ENCODE measurements at places on chromosomes 12 and 14.

DNA sequence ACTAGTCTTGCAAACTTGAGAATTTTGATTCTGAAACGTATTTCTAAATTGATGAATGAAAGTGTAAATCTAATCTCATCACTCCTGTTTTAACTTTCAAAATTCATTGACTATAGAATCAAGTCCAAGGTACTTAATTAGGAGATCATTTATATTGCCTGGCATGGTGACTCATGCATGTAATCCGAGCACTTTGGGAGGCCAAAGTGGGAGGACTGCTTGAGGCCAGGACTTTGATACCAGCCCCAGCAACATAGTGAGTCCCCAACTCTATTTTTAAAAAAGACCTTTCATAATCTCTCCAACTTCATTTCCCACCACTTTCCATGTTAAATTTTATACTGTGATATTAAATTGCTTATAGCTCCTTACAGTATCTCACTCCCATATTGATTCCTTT, 3.0 kb upstream of the MIPOL1 start:
- no peak for DNase-seq

DNA sequence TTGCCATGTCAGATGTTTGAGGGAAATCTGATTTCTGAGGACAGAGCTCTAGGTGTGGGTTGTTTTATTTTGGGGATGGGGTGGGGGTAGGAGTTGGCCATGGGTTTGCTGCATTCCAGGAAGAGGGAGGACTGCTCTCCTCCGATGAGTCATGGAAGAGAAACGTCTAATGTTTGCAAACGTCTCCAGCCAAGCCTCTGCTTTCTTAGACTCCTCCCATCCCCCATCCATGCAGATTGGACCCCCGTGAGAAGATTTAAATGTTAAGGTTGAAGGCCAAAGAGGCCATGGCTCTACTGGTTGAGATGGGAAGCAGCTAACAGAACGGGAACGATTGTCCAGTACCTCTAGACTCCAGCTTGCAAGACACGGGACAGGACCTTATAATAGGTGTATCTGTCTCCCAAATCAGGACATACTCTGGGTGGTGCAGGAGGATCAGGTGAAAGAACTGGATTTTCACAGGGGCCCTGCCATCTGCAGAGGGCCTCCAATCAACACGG, 11.4 kb upstream of the ATP2A2 start:
- DNase-seq: no peak

- no peak for DNase-seq
Observed at GRCh38 chr14:58884442-58884841, 246.7 kb downstream of the DACT1 start.

DNA sequence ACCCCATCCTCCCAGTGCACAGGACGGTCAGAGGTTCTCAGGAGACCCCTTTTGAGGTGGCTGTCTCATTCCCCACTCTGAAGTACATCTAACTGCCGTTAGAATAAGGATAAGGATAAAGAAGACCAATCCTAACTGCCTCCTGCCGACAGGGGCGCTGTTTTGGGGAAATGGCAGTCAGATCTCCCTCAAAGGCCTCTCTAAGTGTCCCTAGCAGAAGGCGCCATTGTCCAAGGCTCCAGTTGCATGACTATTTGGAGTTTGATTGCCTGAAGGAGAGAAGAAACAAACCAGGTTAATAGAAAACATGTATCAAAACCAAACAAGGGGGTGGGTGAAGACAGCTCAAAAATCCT, 29.1 kb upstream of the KLRB1 start:
- no peak for DNase-seq

DNA sequence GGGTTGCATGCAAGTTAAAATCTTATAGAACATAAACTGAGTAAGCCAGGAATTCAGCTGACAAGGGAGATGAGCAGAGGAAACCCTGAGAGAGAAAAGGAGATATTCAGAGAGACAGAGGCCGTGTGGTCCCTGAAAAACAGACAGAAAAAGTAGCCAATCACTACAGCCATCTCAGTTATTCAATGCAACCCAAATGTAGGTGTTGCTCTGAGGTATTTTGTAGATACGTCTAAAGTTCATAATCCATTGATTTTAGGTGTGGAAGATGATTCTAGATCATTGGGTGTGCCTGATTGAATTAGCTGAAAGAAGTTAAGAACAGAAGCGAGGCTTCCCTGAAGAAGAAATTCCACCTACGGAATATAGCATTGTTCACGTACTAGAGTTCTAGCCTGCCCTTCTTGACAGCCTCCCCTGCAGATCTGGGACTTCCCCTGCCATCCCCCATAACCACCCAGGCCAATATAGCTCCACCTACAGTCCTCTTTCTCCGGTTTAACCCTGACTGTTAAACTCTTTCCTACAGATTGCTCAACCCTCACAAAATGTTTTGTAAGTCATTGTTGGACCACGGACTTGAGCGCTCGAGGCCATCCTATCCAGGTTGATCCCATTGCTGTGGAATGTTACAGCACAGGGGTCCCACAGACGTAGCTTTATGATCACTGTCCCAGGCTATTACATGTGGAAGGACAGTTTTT, 21.7 kb downstream of the AICDA start:
- DNase-seq: no peak

DNA sequence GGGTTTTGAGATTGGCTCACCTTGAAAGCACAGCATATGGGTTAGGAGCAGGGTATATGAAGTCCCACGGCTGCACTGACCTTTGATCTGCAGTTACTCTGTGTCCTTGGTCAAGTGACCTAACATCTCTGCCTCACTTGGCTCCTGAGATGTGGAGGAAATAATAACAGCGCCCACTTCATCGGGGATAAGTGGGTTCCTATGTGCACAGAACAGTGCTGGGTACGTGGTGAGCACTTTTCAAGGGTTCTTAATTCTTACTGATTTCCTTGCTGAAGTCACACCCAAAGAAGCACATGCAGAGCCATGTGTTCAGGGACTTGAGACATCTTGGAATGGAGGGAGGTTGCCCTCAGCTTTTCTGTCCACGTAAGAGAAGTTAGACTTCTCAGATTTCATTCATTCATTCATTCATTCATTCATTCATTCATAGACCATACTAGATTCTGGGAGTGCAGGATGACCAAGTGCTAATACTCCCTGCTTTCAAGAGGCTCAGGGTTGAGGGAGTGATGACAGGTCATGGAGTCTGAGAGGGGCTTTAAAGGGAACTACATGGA, 39.4 kb downstream of the ADGRD1 start:
- DNase-seq: no peak

DNA sequence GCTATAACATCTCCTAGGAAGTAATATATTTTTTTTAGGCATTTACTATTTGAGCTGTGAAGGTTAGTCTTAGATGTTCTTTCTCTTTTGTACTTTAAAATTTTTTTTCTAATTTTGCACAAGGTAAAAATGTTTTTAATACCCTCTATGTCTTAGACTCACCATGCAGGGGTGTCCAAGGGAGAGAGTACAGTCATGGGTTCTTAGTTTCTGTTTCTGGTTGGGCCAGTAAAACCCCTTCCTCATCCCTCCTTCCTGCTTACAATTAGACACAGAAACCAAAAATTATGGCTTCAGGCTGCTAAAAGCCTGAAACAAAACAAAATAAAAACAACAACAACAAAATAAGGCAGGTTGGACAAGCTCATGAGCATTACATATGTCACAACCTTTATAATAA, 193.0 kb downstream of the SYT1 start:
- DNase-seq: no peak

GRCh38 chr12:27936196-27936595, 36.3 kb downstream of the PTHLH start:
- DNase-seq: no peak

GRCh38 chr14:53872681-53873089, 83.9 kb downstream of the BMP4 start:
- no peak for DNase-seq

- DNase-seq: no peak
Observed at GRCh38 chr14:41349289-41349910, 257.3 kb upstream of the LRFN5 start.

DNA sequence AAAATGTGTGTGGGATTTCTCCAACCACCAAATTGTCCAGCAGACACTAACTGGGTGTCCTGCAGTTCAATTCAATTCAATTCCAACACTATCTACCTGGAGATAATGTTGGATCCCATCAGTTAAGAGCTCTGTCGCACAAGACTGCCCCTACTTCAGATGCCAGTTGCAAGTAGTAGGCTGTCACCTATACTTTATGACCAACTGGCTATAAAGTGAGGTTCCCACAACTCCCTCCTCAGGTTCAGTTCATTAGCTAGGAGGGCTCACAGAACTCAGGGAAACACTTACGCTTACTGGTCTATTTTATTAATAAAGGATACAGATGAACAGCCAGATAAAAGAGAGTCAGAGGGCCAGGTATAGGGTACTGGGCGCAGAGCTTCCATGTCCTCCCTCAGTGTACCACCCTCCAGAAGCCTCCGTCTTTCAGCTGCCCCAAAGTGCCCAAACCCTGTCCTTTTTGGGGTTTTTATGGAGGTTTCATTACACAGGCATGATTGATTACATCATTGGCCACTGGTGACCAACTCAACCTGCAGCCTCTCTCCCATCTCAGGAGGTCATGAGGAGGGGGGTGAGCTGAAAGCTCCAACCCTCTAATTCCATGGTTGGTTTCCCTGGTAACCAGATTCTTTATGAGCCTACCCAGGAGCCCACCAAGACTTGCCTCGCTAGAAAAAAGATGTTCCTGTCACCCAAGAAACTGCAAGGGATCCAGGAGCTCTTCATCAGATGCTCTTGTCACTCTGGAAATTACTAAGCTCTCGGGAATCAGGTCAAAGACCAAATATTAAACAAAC, 7.5 kb upstream of the SERPINA5 start:
- no peak for DNase-seq

- no peak for DNase-seq
Observed at GRCh38 chr14:97387252-97387874, 590.2 kb downstream of the VRK1 start.

DNA sequence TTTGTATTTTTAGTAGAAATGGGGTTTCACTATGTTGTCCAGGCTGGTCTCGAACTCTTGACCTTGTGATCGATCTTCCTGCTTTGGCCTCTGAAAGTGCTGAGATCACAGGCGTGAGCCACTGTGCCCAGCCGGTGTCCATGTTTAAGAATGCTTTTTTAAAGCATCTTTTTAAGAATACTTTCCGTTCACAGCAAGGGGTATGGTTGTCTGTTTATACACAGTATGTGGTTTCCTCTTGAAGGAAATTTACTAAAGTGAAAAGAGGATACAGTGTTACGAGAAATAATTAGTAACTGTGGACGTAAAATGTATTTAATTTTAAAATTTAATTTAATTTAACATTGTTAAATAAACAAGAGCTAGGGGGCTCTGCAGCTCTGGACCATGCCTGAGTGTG, 73.4 kb downstream of the GSC start:
- DNase-seq: no peak

DNA sequence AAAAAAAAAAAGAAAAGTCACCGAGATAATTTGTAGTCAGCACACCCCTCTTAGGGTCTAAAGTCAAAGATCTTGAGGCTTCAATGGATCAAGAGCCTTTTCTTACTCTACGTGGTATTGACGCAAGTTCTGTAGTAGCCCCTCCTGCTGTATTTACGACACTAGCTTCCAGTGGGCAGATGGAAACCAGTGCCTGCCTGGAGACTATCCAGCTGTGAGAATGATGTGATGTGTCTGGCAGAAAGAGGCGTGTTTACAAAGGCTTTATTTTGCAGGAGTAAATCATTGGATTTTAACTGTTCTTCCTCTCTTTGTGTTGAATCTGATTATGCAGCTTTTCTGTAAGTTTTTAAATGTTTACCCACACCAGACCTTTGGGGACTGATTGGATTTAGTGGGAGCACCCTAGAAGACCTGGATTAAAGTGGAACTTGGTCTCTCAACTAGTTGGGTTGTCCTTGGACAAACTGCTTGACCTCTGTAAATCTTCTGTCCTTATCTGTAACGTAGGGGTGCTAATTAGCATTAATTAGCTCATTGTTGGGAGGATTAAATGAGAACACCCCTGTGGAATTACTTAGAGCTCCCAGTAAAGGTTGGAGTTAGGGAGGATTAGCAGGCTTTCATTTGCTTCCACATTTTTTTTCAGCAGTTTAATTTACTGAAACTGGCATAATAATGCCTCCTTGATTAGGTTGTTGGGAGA, 72.4 kb downstream of the RASSF3 start:
- DNase-seq: no peak

- DNase-seq: peak; percentile 61
Observed at GRCh38 chr14:73758392-73759182, 44.4 kb upstream of the PNMA1 start.

DNA sequence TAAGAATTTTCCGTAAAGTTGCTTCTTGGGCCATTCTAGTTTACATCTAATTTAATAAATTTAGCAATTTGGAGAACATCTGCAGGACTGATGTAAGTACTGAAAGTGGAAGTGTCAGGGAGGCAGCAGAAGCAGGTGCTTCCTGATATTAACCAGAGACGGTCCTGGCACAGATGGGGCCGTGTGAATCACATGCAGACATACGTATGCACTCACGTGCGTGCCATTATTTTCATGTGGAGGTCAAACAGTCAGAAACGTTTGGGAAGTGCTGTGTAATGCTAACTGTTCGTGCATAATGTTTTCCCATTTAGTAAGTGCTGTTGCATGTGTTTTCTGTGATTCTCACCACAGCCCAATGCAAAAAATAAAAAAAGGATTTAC, 87.8 kb upstream of the DYNC1H1 start:
- peak; percentile 38 for DNase-seq

DNA sequence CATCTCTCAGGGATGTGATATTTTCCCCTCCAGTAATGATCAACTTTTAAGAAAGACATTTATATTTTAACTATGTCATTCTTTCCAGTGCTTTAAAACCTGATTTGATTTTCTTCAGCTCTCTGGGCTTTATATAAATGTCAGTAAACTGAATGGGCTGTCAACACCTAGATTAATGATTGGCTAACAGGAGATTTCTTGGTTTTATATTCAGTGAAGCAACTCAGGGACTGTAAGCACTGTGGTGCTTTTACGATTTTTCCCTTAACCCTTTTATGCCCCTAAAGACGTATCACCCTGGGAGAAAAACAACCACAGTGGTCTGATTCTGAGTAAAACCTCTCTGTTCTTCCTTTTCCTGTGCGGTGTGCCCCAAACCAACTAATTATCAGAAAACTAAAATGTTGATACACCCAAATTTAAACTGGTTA, 38.0 kb downstream of the PTGER2 start:
- DNase-seq: peak; percentile 2

DNA sequence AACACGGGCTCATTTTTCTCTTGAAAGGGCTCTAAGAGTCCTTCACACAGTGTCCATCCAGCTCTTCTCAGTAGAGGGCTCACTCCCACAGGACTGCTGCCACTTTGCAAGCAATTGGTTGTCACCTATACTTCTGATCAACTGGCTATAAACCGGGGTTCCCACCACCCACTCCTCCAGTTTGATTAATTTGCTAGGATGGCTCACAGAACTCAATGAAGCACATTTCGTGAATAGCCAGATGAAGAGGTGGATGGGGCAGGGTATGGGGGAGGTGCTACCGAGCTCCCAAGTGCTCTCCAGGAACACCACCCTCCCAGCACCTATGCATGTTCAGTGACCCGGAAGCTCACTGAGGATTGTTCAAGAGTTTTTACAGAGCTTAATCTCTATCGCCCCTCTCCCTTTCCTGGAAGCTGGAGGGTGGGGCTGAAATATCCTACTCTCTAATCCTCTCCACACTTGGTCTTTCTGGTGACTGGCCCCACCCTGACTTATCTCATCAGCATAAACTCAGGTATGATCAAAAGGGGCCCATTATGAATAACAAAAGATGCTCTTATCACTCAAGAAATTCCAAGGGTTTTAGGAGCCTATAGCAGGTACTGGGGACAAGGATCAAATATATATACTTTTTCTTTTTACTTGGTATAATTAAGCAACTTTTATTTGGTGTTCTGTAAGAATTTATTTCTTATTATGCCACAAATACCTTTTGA, 13.9 kb upstream of the EGLN3 start:
- DNase-seq: no peak

GRCh38 chr12:18383203-18383602, 121.9 kb downstream of the PIK3C2G start:
- DNase-seq: no peak

- no peak for DNase-seq
Observed at GRCh38 chr12:83265808-83266207, 579.1 kb downstream of the TMTC2 start.

Data from activated gamma-delta T cell treated with anti-CD3 and anti-CD28 coated beads, Interleukin-2, amount 50 U/mL, for 16 hours (primary cell).